ENCODE measurements at places on chromosomes 3 and 15.

- DNase-seq, result no peak
These were observed 37.0 kb downstream of the ZNF710 start for GRCh38 chr15:90037961-90038631.

DNA sequence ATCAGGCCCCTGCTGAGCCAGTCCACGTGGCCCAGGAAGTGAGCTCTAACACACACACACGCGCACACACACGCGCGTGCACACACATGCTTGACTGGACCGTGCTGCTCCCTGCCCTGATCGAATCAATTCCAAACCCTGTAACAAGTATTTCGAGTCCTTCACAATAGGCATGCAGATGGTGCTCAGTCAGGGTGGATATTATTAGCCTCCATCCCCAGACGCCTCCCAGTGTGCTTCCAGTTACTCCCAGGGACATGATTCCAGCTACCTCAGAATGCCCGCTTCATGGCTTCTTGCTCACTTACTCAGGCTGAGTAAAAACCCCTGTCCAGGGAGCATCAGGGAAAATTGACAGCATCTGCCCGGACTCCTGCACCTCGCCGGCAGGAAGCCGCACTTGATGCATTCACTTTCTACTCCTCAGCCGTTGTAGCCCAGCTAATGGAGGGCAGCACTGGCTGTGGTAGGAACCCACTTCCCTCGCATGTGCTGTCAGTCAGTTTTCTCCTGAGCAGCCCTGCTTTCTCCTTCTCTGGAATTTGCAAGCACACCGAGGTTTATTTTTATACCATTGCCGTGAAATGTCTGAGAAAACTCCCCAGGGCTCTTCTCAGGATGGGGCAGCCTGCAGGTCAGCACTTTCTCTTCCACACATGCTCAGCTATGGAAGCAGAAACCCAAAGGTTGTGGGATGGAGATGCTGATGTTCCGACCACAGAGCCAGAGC, 126.1 kb upstream of the ABHD17C start:
- no peak for DNase-seq

GRCh38 chr3:51998774-51999173, 3.1 kb upstream of the RPL29 start:
- no peak for DNase-seq

- DNase-seq, result no peak
These were observed 523.6 kb upstream of the LMCD1 start for GRCh38 chr3:7978087-7978422.

- no peak for DNase-seq
These were observed 160.7 kb downstream of the FHIT start for GRCh38 chr3:61090389-61091169.

GRCh38 chr3:106255870-106256248, 387.0 kb upstream of the CBLB start:
- DNase-seq, result no peak

DNA sequence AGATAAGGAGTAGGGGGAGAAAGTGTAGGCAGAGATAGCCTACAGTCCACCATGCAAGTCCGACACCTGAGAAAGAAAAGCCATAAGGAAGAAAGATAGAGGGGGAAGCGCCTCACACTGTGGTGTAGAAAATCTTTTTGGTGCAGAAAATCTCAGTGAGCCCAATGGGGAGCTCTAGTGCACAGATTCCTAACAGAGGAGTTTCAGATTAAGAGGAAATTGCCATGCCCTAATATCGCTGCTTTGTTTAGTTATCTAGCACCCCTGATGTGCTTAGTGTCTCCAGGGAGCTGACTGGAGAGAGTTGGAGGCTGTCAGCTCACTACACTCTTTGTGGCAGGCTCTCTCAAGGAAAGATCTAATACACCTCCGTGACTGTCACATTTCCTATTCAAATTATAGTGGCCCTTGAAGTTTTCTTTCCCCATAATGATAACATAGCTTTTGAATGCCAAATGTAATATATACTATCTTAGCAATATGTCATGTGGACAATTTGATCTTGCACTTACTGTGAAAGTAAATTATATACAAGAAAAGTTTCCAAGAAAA, 33.7 kb downstream of the CGGBP1 start:
- no peak for DNase-seq

GRCh38 chr15:58447271-58448010, 15.7 kb downstream of the LIPC start:
- no peak for DNase-seq

DNA sequence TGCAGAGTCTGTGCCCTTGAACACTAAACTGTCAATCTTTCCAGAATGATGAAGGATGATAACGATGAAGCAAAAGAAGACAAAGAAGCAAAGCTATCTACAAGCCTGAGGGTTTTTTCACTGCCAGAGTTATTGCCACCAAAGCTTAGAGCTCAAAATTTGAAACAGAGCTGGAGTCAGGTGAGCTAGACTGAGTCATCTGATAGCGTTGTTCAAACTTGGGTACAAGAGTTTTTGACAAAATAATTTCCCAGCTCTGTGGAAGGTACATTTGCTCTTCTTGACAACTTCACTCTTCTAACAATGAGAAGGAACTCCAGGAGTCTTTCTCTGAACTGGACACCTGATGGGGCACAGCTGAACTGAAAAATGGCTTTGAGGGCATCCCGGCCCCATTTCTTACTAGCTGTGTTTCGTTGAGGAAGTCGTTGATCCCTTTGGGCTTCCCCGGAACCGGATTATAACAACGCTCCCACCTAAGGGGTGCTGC, 715 bp downstream of the MCCC1 start:
- no peak for DNase-seq

GRCh38 chr3:123584284-123584987, 417 bp downstream of the HACD2 start:
- no peak for DNase-seq

GRCh38 chr15:64148581-64148980, 3.0 kb upstream of the SNX22 start:
- DNase-seq, result no peak

DNA sequence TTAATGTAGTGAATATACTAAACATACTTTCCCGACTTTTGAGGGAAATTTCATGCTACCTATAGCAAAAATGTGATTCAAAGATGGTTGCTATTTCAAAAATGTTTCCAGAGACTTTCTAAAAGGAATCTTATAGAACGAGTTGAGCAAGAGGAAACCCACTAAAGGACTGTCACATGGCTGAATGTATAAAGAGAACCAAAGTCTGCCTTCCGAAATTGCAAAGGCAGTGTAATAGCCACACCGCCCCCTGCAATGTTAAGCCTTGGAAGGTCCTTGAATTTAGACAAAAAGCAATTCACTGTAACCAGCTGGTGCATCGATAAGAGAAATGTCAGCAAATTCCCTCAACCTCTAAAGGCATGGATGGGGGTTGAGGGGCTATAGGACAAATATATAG, 142.8 kb downstream of the CHL1 start:
- no peak for DNase-seq

GRCh38 chr3:195825857-195826804, 14.4 kb upstream of the MUC4 start:
- DNase-seq, result no peak

- no peak for DNase-seq
These were observed 332.3 kb downstream of the CNTN3 start for GRCh38 chr3:74282202-74282601.

DNA sequence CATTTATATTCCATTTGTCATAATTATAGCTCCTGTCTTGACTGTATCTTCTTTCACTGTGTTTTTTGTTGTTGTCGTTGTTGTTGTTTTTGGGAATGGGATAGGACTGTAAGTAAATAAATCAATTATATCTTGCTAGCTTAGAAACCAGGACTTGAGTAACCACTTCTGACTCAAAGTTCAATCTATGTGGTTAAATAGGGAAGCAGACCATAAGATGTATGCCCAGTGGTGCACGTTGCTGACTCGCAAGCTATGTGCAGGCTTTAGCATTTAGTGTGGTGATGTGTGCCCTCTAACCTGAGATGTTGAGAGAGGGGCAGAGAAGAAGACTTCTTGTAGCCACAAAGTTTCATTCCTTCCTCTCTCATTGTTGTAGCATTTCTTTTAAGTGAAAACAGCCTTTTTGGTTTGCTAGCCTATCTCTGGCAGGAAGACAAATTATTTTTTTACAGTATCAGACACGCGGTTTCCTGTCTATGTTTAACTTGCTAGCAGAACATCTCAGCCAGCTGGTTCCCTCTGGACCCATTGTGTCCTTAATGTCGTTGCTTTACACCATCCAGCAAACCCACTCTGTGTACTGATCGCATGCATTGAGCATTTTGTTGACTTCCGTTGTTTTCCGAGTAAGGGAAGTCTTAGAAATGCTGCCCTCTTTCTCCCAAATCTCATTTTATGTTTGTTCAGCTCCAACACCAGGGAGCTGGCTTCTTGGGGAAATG, 52.1 kb downstream of the TGFBR2 start:
- no peak for DNase-seq

GRCh38 chr3:183015185-183015584, 34.8 kb upstream of the DCUN1D1 start:
- no peak for DNase-seq

- no peak for DNase-seq
These were observed 2.5 kb downstream of the CLCN2 start for GRCh38 chr3:184358921-184359350.

- DNase-seq, result no peak
These were observed 66.8 kb downstream of the CD200R1L start for GRCh38 chr3:112779558-112780480.

GRCh38 chr15:25734680-25735355, 128.3 kb downstream of the ATP10A start:
- DNase-seq, result no peak

DNA sequence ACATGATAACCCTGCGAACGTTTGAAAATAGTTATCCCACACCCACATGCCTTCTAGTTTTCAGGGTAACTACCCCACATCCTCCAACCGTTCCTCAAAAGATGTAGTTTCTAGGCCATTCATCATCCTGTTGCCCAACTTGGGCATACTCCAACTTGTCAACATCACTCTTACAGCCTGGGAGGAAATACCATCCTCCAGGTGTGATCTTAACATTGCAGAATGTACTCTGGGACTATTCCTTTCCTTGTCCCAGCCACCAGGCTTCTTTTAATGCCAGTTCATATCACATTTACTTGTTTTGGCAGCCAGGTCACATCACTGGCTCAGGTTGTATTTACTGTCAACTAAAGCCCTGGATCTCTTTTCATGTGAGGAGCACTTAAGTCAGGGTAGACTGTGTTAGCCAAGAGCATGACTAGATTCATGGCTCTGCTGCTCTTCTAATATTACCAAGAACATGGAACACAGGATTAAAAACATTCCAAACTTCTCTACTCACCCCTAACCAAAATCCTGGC, 4.0 kb upstream of the DENND6A start:
- no peak for DNase-seq

- DNase-seq, result no peak
These were observed 67.6 kb upstream of the GCNT3 start for GRCh38 chr15:59543721-59544547.

GRCh38 chr3:58484045-58484721, 7.7 kb upstream of the KCTD6 start:
- DNase-seq, result no peak

- DNase-seq, result no peak
These were observed 41.1 kb upstream of the MRPS22 start for GRCh38 chr3:139302801-139303113.

GRCh38 chr3:33911525-33912322, 113.3 kb downstream of the PDCD6IP start:
- no peak for DNase-seq

DNA sequence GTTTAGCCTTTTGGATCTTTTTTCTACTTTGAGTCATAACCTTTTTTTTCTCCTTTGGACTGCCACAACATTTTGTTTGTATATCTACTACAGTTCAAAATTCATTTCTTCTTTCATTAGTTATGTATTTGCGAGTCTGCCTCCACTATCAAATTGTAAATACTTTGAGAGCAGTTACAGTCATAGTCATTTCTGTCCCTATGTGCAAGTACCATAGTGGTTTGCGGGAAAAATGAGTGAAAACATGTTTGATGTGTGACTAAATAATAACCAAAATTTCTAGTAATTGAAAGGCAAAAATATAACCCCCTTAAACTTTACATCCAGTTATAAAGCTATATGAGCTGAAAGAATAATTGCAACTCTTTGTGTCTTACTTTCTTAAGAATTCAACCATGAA, 45.8 kb upstream of the CCDC50 start:
- no peak for DNase-seq

GRCh38 chr3:194772241-194773000, 86.7 kb downstream of the FAM43A start:
- DNase-seq, result no peak

- DNase-seq, result no peak
These were observed 34.0 kb upstream of the ZPLD1 start for GRCh38 chr3:102400766-102401165.

GRCh38 chr3:97821287-97821773, 481 bp upstream of the CRYBG3 start:
- DNase-seq, result no peak

DNA sequence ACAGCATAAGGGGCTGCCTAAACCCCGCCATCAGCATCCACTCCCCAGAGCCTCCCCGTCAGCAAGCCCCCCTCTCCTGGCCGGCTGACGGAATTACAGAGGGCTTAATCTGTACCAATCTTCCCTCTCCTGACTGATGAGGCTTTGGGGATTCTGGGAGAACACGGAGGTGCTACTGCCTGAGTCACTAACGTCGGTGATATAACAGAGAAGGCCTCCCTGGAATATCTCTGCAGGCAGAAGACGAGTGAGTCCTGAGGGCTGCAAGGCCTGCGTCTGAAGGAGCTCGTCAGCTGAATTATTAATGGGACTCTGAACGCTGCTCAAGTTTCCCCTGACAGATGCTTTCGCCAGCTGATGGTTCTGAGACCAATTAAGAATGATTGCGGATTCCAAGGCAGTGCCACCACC, 147.7 kb downstream of the XXYLT1 start:
- no peak for DNase-seq

DNA sequence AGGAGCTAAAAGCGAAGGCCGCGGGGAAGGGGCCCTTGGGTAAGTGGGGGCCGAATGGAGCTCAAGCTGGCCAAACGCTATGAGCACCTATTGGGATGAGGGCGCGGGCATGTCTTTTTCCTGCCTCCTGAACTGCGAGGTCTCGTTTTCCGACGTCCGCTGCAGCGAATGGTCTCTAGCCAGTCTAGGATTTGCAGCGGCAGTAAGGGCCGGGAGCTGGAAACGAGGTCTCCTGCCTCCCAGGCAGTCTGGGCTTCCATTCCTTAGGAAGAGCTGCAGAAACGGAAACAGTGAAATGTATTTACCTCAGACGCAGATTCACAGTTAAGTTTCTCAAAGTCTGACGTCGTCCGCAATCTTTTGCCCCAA, 517 bp downstream of the TMA7 start:
- DNase-seq, result no peak

DNA sequence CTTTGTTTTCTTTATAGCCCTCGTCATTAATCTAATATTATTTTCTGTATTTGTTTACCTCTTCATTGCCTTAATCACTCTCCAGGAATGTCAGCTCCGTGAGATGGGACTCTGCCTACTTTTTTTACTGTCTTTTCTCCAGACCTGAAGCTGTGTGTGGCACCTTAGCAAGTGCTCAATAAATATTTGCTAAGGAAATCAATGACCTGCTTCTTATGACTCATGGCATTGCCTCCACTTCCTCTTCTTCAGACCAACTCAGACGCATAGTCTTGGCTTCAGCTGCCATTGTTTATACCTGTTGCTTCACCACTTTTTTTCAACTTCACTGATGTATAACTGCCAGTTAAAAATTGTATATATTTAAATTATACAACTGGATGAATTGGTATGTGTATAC, 218.5 kb upstream of the CMC1 start:
- no peak for DNase-seq

All from omental fat pad (tissue), 4 donors.